ENCODE measurements at places on chromosomes 5 and 9.

DNA sequence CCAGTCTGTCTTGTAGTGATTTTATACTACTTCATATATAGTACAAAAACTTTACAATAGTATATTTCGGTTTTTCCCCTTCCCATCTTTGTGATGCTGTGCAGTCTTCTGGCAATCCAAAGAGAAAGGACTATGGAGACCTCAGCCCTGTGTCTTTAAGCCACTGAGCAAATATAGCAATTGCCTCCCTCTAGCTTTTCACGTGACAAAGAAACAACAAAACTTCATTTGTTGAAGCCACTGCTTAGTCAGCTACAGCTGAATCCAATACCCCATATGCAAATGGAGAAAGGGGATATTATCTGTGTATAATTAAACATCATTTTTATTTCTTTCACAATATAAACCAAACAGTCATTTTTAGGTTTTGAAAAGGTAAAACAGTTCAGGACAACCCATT is 142.8 kb upstream of the STK32A start:
- no peak for DNase-seq

DNA sequence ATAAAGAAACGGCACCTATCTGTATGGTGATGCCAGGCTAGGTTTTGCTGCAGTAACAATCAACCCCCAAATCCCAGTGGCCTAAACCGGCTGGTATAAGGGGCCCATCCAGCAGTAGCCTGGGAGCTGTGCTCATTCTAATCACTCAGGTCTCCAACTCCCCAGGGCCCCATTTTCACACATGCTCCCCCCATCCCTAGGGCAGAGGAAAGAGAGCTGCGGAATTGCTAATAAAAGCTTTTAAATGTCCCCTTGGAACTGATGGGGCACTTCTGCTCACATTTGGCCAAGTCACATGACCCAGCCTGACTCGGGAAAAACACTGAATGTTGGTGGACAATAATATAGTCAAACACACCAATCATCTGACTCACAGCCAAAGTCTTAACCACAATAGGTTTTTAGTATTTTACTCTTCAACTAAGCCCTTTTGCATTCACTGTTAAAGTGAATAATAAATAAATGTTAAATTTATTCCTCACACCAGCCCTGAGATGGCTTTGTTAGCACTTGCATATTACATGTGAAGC is 1.6 kb downstream of the FBLL1 start:
- DNase-seq, result no peak

GRCh38 chr5:35854248-35854647 is 2.4 kb upstream of the IL7R start:
- DNase-seq, result peak; percentile 94

DNA sequence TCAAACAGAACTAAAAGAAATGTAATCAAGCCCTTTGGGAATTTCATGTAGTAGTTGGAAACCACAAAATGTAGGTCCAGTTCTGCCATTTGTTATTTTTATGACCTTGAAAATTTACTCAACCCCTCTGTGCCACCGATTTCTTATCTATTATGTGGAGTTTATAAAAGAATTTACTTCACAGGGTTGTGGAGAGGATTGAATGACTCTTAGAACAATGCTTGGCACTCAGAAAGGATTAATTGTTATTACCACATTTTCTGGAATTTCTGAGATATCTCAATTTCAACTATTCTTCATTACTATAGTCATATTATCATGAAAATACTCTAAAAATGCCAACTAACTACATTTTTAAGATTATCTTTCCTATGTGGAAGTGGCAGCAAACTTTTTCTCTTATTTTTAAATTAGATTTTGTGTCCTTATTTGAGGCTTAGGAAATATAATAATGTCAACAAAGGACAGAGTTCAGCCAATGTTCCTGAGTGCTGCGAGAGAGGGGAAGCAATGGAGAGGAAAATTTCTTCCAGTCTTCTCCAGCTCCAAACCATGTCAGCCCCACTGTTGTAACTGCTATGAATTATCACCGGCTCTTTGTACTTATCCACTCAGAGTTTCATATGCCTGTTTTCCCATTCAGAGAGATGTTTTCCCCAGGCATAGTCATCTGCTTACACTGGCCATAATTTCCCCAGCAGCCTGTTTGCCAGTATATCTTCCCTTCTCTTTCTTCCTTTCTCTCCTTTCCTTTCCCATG is 525.6 kb downstream of the SPATA31D1 start:
- DNase-seq, result no peak

DNA sequence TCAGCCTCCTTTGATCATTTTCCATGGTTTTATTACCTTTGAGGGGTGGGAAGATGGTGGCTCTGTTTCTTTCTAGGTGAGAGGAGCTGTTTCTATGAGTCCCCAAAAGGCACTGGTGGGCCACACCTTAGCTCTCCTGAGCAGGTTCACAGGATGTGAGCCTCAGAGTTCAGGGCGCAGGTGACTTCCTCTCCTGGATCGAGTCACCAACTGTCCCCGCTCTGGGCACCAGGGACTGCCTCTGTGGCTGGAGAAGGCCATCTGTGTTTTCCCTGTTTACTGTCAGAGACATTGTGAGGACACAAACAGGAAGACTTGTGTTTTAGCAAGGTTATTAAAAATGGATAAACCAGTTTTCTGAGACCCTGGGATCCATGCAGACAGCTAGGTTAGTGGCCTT is 68.5 kb downstream of the IL31RA start:
- no peak for DNase-seq

DNA sequence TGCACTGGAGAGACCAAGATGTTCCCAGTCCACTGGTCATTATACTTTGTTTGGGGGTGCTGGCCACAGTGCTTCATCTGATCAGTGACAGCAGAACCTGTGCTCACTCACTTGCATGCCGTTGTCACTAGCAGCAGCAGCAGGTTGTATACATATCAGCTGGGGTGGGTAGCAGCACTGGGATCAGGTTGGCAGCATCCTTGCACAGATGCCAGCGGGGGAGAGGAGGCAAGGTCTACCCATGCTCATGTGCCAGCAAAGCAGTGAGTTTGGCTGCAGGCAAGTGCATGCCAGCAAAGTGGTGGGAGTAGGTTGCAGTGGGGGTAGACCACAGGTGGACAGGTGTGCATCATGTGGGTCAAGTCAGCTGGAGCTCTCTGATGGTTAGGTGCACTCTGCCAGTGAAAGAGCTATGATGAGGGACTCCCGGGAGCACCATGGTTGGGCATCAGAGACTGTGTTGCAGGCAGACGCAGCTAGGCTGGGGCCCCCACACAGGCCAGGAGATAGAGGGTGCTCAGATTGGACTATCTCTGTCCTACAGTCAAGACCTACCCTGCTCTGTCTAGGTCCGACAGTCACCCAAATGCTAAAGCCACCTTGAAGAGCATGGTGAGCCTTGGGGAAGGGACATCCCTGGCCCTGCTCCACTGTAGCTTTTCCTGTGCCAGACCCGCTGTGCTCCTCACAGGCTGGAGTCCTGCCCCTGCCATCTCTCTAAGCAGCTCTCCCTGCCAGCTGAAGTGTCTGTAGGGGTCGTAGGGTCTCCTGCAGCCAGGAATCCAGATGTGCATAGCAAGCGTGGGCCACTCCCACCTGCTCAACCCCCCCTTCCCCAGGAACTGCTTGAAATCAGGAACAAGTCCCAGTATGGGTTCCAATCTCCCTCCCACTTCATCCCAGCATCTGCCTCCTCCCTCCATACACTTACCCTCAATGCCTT is 119.8 kb downstream of the RNF180 start:
- no peak for DNase-seq

DNA sequence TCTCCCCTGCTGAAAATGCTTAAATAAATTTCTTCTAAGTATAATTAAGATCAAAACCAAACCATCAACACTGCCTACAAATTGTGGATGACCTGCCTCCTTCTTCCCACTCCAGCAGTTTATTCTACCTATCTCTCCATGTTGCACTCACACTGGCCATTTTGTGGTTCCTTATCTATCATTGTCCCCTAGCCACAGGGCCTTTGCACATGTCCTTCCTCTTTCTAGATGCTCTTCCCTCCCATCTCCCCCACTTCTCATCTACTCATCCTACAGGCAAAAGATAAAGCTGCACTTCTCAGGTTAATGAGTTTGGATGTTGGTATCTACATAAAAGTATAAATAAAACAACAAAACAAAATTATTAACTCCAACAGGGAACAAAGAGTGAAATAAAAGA is 70.6 kb upstream of the CCNG1 start:
- DNase-seq, result no peak

DNA sequence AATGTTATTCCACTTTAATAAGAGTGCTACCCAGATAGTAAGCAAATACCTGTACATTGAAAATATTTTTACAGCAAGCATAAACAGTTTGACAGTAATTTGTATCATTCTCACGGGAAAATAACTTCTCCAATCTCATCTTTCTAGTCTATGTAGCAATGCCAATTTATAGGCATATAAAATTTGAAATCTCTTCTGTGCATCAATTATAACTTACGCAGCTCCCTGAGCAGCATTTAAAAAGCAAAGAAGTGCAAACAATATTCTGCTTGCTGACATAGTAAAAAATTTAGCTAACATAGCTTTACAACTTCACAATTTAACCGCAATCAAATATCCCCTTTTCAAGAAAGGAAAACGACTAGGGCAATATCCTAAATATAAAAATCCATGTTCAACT is 257.3 kb downstream of the FBXL17 start:
- no peak for DNase-seq

- DNase-seq, result no peak
Observed at GRCh38 chr5:138339091-138339456, 1.0 kb downstream of the FAM53C start.

- no peak for DNase-seq
Observed at GRCh38 chr9:100525563-100525962, 52.3 kb upstream of the CAVIN4 start.

- no peak for DNase-seq
Observed at GRCh38 chr5:50420343-50420935, 20.6 kb downstream of the EMB start.

DNA sequence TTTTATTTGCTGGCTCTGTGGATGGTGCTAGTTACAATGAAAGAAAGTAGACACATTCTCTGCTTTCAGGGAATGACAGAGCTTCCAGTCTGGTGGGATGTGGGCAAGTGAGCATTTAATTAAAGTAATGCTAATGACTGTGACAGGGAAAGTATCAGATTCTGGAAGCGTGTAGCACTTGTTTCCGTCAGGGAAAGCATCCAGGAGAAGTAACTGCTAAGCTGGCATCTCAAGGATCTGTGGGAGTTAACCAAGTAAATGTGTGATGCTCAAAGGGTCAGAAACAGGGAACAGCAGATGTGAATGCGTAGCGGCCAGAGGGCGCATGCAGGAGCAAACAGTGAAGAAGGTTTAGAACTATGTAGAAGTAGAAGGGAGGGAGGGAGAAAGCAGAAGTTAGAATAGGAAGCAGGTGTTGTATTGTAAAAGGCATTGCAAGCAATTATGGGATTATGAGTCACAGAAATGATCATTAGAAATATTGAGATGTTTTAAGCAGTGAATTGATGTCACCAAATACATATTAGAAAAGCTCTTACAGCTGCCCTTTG is 12.2 kb downstream of the KLHL9 start:
- DNase-seq, result no peak

GRCh38 chr5:41869151-41869723 is 988 bp downstream of the OXCT1 start:
- no peak for DNase-seq

DNA sequence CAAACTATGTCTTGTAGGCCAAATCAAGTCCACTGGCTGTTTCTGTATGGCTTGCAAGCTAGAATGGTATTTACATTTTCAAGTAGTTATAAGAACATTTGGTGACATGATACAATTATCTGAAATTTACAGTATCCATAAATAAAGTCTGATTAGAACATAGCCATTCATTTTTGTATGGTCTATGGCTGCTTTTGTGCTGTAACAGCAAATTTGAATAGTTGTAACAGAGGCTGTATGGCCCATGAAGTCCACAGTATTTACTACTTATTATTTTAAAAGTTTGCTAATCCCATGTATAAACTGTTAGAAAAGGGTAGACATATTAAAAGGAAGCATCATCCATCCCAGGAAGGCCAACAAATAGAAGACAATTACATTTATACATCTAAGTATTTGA is 17.7 kb downstream of the DHX29 start:
- DNase-seq, result no peak

- no peak for DNase-seq
Observed at GRCh38 chr9:87716141-87716540, 9.8 kb upstream of the CTSL start.

DNA sequence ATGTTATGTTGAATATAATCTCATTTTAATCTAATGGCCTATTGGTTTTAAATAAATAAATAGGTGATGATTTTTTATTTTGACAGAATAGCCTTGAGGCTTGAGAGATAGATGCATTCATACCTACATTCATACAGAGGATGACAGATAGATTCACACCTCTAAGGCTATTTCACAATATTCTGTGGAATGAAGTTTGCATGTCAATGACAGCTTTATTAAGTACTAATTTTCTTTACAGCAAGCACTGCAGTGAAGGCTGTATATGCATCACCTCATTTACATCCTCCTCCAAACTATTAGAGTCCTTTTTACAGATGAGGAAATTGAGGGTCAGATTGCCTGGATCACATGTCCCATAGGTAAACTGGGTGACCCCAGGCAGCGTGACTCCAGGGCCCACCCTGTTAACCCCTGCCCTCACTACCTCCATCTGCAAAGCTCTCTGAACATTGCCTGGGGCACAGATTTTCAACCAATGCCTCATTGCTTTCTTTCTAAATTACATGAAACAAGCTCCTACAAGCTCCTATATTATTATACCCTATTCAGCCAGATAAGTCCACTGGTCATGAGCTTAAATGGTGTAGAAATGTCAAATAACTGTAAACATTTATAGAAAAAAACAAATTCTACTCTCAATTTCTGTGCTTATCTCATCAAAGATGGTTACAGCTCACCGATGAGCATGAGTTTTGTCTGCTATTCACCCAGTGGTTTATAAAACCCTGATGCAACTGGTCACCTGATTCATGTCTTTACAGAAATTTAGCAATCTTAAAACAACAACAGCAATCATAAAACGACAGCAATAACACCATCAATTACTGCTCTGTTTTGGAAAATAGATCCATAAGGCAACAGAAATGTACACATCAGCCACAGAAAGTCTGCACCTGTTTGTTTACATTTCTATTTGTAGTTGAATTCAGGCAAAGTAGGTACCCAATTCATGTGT is 338.0 kb downstream of the NSG2 start:
- no peak for DNase-seq
